ENCODE measurements at places on chromosomes 11 and 22.

- no peak for DNase-seq
Measured at GRCh38 chr11:124207102-124207792, 24.1 kb downstream of the OR10D3 start.

DNA sequence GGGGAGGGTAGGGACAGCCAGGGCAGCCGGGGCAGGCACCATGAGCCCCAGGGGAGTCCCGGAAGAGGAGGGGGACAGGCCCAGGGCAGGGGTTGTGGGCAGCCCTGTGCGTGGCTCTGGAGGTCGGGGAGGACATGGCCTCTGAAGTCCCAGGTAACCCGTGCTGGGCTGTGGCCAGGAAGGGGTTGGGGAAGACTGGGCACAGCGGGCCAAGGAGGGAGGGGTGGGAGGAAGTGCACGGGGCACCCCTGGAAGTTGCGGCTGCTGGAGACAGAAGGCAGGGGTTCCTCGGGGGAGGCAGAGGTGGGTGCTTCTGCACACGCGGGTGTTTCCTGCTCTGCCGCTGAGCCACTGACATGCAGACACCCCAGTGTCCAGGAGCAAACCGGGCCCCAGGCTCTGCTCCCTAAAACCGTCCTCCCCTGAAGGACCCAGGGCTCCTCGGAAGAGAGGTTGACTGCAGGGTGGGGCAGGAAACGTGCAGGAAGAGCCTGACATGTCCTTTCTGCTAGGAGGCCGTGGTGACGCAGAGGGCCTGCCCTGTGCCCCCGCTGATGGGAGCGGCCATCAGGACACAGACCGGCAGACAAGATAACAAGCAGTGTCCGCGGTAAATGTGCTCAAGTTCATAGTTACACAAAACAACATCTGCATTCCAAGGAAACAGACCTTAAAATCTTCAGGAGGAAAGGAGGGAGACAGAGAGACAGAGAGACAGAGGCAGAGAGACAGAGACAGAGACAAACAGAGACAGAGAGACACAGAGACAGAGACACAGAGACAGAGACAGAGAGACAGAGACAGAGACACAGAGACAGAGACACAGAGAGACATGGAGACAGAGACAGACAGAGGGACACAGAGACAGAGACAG, 5.7 kb downstream of the TNNI2 start:
- no peak for DNase-seq

DNA sequence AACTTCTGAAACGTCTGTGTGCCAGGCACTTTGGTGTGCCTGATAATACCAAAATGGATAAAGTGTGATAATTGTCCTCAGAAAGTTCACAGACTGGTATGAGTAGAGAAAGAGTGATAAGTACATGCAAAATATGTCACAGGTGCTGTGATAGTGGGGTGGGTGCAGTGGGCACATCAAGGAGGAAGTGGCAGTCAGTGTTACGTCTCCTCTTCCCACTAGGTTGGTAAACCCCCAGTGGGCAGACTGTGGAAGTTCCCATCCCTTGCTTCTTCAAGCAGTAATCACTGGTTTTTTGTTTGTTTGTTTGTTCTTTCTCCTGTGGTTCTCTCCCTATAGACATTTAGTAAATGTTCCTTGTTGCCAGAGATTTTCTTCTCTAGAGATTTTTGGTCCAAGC, 5.4 kb downstream of the RNF121 start:
- no peak for DNase-seq

DNA sequence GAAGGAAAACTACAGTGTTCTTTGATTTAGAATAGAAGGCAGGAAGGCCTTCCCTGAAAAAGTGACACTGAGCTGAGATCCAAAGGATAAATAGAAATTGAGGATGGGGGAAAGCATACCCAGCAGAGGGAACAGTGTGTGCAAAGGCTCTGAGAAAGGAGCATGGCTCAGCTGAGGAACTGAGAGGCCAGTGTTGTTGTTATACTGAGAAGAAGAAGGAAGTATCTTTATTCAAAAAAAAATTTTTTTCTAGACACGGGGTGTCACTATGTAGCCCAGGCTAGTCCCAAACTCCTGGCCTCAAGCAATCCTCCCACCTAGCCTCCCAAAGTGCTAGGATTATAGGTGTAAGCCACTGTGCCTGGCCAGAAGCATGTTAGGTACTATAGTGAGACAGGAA, 3.5 kb upstream of the PIK3C2A start:
- no peak for DNase-seq

DNA sequence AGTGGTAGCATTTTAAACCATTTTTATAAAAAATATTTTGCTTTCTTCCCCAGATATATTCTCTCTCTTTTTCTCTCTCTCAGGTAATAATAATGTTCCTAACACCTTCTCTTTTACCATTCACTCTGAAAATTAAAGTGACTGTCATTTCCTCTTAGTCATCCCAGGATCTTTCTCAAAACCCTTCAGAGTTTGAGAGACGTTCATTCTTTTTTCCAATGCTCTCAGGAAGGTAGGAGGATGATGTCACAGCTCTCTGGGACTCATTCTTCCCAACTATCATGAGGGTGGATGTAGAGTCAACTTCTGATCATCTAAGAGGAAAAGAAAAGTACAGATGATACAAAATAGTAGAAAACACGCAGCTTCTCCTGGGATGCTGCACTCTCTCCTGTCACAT, 60.2 kb upstream of the CRTAM start:
- DNase-seq, result peak; percentile 23

All from iris pigment epithelial cell (primary cell).